ENCODE measurements at places on chromosomes 7 and 10. TPM values are rescaled to one million over a fixed set of nuclear protein-coding genes. Genes with fewer than 3 reads are reported as not detected.

Gene PDE1C
- not detected for total RNA-seq

GRCh38 chr7:40393660-40394059 lies 258.9 kb downstream of the SUGCT start:
- no peak overlapping the region for H3K27ac ChIP-seq
- H3K36me3 ChIP-seq: no peaks in the 10 kb centered on the region
- H3K4me1 ChIP-seq: no peaks in the 10 kb centered on the region
- H3K27me3 ChIP-seq: no peaks in the 10 kb centered on the region
- H3K4me3 ChIP-seq: no peak overlapping the region
- no peak for DNase-seq

- no peak overlapping the region for H3K27ac ChIP-seq
- H3K4me3 ChIP-seq: no peak overlapping the region
- H3K4me1 ChIP-seq: peaks cover 20% of the 10 kb centered on the region
- DNase-seq: no peak
- no peaks in the 10 kb centered on the region for H3K36me3 ChIP-seq
Observed at GRCh38 chr7:39588416-39588815, 22.2 kb downstream of the YAE1 start.

GRCh38 chr10:71191019-71191418 lies 21.4 kb upstream of the UNC5B start:
- H3K27me3 ChIP-seq: no peaks in the 10 kb centered on the region
- H3K36me3 ChIP-seq: no peaks in the 10 kb centered on the region
- no peak overlapping the region for H3K27ac ChIP-seq
- DNase-seq: no peak
- H3K4me3 ChIP-seq: no peak overlapping the region

GRCh38 chr7:1846331-1847065 lies 176.4 kb downstream of the ELFN1 start:
- no peaks in the 10 kb centered on the region for H3K4me1 ChIP-seq
- no peak overlapping the region for H3K4me3 ChIP-seq
- no peak overlapping the region for H3K27ac ChIP-seq
- no peaks in the 10 kb centered on the region for H3K27me3 ChIP-seq
- DNase-seq: no peak
- peaks cover 34% of the 10 kb centered on the region for H3K36me3 ChIP-seq

GRCh38 chr10:71616817-71617654 lies 102.5 kb downstream of the C10orf105 start:
- H3K4me3 ChIP-seq: no peak overlapping the region
- no peaks in the 10 kb centered on the region for H3K4me1 ChIP-seq
- no peaks in the 10 kb centered on the region for H3K36me3 ChIP-seq
- no peaks in the 10 kb centered on the region for H3K27me3 ChIP-seq

All from CD4-positive, CD25-positive, alpha-beta regulatory T cell (primary cell).